Activated CD8-positive, alpha-beta memory T cell treated with anti-CD3 and anti-CD28 coated beads for 1 hour (primary cell): ENCODE measurements at places on chromosomes 7 and 10.

- no peak for DNase-seq
Observed at GRCh38 chr7:83930262-83930661, 264.3 kb downstream of the SEMA3A start.

GRCh38 chr10:124162774-124163354 lies 69.5 kb upstream of the CHST15 start:
- DNase-seq = no peak

DNA sequence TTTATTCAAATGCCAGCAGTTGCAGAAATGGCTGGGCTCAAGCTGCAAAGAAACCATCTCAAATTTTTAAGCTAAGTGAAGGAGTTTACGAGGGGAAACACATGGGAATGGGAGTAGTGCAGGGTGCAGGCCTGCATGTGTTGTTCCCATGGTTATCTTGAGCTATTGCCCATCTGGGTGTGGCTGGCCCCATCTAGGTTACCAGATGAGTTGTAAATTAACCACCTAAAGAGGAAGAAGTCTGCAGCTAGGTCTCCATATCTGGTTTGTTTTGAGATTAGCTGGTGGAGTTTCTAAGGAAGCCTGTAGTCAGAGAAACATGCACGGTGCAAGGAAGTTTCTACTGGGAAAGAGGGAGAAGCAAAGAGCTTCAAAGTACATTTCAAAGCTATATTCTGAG lies 23.3 kb upstream of the STEAP2 start:
- DNase-seq = no peak

DNA sequence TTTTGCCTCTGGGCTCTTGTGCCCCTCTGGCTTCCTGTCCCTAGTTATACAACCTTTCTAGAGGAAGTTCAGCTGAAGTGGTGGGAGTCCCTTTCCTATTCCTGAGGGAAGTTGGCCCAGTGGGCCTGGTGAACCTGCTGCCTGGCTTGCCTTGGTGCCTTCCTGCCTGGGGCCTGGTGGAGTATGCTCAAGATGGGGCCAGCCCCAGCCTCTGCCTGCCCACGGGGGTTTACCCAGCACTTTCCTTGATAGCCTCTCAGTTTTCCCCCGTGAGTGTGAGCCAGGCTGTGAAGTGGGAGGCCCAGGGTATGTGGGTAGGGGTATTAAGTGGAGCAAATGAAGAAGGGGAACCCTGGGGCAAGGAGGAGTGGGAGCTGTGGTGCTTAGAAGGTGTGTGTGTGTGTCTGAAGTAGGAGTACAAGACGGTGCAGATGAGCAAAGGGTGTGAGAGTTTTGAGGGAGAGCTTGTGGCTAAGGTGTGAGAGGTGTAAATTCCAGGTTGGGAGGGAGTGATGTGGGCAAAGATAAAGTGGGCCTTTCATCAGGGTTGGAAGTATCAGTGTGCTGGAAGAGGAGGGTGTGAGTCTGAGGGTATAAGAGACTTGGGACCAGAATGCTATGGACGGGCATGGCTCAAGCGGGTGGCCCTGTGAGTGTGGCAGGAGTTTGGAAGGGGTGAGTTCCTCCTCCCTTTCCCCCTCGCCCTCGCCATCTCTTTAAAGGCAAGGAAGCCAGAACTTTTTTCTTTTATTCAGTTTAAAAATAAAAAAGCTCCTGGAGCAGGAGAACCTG lies 10.9 kb upstream of the PAX2 start:
- DNase-seq = no peak
